HT-29 (cell line): ENCODE measurements at places on chromosomes 7 and 10. TPM values are rescaled to one million over a fixed set of nuclear protein-coding genes. Genes with fewer than 3 reads are reported as not detected.

Gene RASSF4
- total RNA-seq: 1.2 and 2.7 TPM in 2 replicates

Gene LRRD1
- not detected in 2 replicates for total RNA-seq

DNA sequence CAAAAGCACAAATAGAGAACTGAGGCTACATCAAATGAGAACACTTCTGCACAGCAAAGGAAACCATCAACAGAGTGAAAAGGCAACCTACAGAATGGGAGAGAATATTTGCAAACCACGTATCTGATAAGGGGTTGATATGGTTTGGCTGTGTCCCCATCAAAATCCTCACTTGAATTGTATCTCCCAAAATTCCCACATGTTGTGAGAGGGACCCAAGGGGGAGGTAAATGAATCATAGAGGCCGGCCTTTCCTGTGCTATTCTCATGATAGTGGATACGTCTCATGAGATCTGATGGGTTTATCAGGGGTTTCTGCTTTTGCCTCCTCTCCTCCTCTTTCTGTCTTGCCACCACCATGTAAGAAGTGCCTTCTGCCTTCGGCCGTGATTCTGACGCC lies 120.6 kb upstream of the FRMD4A start:
- DNase-seq: no peak

DNA sequence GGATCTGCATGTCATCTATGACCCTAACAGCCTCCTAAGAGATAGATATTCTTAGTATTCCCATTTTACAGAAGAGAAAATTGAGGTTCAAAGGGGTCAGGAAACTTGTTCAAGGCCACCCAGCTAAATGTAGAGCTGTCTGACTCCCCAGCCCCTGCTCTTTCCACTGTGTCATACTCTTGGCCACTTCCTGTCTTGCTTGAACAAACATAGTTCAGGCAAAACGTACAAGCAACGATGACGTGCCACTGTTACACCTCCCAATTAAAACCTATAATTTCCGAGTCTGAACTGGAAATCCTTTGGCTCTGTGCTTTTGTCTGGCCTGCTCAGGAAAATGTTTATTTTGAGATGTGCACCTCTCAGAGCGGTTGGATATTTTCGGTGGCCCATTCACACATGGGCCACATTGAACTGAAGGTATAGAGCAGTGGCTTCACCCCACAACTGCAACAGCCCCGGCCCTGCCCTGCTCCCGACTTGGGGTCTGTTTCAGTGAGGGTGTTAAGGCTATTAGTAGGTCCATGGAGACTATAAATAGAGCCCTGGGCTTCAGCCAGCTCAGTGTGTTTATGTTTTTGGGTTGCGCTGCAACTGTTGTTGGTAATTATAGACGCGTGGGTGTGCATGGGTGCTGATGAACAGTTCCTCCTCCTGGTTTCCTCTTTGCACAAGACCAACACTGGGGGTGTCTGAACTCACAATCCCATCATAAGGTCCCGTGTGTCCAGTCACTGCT lies 172.3 kb upstream of the ADO start:
- no peak for DNase-seq

- DNase-seq: no peak
These were observed 244.9 kb downstream of the ARHGAP12 start for GRCh38 chr10:31683682-31684081.
